ENCODE measurements at places on chromosomes 12 and 14.

DNA sequence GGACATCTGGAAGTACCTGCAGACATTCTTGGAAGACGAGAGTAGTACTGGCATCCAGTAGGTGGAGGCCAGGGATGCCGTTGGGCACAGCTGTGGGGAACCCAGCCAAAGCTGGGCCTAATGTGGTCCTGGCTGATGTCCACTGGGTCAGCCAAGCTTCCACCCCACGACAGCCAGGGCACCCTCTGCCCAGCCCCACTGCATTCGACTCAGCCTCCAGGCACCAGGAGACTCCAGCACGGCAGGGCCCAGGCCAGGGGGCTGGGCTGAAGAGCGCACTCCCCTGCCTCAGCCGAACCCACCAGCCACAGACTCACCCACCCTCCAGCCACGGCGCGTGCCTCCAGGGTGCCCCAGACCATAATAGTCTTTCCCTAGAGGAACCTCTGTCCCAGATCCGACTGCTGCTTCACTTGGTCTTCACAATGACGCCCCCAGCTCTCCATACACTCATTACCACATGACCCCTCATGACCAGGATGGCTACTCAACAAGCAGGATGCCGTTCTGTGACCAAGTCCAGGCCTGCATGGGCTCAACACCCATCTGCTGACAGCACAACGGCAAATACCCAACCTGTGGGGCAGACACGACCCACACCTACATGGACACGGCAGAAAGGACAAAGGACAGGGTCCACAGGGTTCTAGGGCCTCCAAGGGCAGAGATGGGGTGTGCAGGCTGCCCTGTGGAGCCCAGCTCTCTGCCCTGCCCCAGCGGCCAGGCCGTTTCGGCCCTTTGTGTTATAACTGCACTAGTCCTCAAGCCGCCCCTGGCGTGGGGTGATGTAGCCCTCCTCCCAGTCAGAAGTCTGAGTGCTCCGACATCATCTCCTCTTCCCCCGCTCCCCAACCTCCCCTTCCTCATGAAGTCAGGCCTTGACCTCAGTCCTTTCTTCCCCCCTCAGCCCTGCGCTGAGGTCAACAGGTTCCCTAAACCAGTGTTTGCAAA is 22.8 kb downstream of the ITPK1 start:
- DNase-seq = no peak

DNA sequence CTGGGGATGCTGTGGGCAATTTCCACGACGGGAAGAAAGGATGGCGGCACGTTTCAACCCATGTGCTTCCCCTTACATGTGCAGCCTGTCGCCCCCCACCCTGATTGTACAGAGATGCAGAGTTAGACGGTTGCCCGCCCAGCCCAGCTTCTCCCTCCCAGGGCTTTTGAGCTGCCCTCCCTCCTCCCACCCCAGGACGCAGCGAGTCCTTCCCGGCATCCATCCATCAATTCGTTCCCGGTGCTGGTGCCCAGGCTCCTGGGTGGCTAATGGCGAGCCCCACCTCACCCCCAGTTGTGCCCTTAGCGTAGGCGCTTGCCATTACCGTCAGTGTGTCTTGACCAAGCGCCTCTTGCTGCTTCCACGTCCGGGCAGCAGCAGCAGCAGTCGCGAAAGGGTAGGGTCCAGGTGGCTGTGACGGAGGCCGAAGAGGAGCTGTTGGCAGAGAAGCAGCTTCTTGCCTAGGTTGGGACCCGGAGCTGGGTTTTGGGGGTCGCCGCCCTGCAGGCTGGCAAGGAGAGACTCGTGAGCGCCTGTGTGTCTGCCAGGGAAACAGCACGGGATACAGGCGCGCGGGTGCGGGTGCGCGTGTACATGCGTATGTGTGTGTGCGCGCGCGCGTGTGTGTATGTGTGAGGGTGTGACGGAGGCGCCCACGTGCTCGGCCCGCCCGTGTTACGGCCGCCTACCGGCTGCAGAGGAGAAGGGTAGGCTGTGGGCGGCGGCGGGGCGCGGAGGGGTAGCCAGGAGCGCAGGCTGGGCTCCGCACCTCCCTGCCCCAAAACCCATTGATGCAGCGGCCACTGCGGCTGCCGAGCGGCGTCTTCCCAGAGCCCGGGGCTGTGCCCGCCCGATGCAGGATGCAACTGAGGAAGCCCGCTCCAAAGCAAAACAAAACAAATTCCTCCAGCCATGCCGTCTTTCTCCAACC is at the start of gene SLC6A15:
TSS of gene SLC6A15 (minus strand) at position 602 of the 931 bp plus-strand sequence. CDS start 20,679 bp downstream, outside the sequence.
- no peak for DNase-seq

GRCh38 chr12:53224061-53224896 is 7.7 kb downstream of the RARG start:
- peak; percentile 74 for DNase-seq

DNA sequence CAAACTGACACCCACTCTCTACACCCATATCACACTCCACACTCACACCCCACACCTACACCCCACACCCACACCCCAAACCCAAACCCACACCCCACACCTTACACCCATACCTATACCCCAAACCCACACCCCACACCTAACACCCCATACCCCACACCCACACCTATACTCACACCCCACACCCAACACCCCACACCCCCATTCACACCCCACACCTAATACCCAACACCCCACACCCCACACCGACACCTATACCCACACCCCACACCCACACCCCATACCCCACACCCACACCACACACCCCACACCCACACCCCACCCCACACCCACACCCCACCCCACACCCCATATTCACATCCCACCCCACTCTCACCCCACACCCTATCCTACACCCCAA is 38.5 kb downstream of the TMEM120B start:
- no peak for DNase-seq

DNA sequence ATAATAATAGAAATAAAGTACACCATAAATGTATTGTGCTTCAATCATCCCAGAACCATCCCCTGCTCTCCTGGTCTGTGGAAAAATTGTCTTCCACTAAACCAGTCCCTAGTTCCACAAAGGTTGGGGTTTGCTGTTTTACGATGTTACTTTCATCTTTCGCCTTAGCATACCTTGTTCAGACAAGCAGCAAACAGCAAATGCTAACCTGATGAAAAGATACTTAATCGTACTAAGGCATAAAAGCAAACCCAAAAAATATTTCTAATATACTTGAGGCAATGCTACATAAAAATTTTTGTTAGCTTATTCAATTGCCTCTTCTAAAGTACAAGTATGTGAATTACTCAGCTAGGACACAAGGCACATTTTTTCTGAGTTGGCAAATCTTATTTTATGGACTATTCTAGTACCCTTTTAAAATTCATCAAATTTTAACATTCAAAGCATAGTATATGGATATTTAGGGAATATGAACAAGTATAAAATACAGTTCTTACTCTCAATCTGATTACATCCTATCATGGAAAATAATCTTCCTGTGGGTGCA is 97.1 kb upstream of the PLEKHG7 start:
- DNase-seq = no peak

DNA sequence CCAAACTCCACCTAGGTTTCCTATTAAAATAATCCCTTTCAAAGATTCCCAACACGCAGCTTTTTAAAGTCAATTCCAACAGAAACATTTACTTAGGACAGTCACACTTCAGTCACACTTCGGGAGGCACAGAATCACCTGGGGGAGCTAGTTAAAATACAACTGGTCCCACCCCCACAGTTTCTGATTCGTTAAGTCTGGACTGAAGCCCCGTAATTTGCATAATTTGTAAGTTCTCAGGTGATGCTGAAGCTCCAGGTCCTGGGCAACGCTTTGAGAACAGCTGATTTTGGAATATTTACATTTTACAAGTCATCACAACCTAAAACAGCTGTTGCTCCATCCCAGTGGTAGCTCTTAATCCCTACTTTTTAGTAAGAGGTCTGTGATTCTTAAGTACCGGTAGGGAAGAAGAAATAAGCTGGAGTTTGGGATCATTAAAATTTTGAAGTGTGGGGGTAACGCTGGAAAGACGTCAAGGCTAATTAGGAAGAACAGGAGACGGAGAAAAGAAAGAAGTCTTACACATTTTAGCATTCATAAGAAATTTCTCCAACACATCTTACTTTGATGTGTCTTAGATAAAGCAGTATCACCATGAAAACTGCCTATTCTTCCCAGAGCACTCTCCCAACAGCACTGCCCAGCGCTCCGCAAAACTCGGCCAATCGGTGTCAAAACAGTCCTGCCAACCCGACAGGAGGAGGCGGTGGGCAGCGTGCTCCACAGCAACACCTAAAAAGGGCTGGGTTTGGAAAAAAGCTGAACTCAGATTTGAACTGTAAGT is 1.1 kb downstream of the IPO8 start:
- DNase-seq = peak; percentile 83
